ENCODE measurements at places on chromosomes 11 and 22.

DNA sequence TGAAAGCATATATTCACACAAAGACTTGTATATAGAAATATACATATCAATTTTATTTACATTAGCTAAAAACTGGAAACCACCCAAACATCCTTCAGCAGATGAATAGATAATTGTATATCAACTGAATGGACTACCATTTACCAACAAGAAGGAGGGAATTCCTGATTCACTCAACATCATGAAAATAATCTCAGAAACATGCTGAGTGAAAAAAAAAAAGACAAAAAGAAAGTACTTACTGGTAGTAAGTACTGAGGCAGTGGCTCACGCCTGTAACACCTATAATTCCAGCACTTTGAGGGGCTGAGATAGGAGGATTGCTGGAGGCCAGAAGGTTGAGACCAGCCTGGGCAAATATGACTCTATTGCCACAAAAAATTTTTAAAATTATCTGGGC, 7.4 kb upstream of the IPO7 start:
- DNase-seq = no peak

DNA sequence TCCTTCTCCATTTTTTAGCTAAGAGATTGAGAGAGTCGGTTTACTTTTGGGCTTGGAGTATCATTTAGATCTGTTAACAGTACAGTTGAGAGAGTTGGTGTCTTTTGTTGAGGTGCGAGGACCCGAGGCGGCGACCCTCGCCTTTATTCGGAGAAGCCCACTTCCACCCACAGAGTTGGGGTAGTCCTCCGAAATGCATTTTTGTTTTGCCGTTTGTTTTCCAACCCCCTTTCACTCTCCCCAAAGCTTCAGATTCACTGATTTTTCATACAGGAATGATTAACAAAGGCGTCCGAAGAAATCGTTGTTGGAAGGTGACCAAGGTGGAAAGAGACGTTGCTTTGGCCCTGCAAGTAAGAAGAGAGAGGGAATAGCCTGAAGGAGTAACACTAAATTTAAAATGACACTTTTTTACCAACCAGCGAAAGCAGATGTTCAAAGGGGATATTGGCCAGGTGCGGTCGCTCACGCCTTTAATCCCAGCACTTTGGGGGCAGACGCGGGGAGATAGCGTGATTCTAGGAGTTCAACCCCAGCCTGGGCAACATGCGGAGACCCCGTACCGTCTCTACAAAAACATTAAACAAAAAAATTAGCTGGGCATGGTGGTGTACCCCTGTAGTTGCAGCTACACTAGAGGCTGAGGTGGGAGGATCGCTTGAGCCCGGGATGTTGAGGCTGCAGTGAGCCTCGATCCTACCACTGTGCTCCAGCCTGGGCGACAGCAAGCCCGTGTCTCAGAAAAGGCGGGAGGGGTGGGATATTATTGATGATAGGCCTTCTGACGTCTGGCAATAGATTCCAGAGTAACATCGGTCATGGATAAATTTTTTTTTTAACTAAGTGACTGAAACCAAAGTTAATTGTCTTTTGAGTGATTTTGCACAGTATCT, 899 bp upstream of the RAB30 start:
- no peak for DNase-seq

DNA sequence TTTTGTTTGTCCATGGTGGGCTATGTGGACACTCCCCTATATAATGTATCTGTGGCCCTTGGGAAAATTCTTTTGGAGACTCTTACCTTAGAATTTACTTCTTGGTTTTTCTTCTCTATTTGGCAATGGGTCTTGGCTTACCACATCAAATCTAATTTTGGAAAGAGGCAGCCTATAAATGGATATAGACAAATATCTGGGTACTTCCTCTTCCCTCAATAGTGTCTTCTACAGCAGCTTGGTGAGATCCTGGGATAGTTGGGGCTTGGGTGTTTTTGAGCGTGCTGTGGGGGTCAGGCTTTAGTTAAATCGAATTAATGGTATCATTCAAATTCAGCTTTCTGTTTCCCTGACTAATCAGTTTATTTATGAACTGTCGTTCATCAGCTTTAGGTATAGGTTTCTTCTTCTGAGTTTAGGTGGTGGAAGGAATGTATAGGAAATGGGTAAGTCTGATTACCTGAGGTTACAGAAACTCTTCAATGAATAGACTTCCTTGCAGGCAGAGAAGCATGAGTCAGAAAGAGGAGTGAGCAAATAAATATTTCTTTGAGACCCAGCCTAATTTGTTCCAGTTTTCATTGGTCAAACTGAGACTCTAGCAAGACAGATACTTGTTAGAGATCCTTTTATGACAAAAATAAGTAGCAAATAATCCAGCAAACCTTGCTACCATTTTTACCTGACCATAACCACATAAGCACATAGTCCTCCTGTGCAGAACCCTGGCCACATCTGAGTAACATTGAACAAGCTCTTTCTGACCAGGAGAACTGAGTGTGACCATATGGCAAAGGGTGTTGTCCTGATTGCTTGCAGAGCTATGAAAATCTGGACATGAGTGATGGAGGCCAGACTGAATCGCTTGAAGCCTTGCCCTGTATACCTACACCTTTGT, 68.6 kb upstream of the SORL1-AS1 start:
- no peak for DNase-seq

DNA sequence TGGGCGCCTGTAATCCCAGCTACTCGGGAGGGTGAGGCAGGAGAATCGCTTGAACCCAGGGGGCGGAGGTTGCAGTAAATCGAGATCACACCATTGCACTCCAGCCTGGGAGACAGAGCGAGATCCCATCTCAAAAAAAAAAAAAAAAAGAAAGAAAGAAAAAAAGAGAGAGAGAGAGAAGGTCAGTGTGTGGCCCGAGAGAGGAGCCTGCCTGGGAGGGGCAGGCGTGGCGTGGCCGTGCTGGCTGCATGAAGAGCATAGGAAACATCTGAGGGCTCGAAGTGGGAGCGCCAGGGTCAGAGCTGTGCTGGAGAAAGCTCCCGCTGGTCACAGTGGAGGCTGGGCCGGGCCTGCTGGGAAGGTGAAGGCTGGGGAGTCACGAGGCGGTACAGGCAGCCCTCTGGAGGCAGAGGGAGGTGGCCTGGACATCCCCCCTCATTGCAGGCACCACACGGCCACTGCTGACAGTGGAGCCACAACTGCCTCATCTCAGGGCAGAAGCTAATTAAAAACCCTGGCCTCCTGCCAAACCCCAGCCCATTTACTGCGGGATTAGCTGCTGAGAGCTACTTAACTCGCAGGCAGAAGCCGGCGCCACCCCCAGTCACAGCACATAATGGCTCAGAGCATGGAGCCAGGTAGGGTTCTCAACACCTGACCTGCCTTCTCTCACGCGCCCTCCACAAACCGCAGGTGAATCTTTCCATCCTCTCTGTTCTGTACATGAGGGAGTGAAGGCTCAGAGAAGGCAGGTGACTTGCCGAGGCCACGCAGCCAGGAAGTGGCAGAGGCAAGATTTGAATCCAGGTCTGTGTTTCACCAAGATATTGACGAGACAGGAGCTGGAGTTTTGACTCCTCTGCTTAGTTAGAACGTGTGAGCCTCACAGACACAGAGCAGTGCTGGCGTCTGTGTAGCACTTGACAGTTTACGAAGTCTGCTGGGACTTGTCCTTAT, 32.6 kb downstream of the NFAM1 start:
- no peak for DNase-seq

- no peak for DNase-seq
Measured at GRCh38 chr11:5767056-5767455, 13.0 kb downstream of the OR52N4 start.

GRCh38 chr11:99584830-99585229, 564.1 kb downstream of the CNTN5 start:
- DNase-seq = no peak

DNA sequence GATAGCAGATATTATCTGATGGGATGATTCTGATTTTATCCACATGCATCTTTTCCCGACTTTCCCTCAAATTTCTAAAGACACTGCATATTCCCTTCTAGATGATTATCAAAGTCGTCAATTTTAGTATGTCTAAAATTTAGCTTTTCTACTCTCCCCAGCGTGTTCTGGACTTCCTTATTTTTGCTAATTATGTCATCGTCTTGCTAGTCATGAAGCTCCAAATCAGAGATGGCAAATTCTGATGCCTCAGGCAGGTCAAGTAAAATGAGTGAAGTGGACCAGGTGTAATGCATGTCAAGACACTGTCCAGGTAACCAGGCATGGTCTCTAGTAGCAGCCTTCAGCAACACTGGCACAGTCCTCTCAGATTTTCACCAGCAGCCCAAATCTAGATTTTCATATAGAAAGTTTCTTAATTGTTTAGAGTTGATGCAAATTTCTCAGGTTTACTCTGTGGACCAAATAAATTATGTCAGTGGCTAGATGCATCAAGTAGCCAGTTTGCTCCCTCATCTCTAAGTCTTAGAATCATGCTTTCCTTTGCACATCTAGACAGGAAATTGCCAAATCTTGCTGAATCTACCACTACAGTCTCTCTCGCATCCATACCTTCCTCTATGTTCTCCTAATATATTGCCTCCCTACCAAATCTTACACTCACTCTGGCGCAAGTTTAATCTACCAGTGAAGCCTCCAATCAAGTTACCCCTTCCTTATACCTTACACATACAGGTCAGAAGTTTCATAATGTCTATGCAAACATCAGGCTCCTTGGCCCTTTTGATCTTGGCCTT, 10.6 kb downstream of the HSD17B12 start:
- no peak for DNase-seq

DNA sequence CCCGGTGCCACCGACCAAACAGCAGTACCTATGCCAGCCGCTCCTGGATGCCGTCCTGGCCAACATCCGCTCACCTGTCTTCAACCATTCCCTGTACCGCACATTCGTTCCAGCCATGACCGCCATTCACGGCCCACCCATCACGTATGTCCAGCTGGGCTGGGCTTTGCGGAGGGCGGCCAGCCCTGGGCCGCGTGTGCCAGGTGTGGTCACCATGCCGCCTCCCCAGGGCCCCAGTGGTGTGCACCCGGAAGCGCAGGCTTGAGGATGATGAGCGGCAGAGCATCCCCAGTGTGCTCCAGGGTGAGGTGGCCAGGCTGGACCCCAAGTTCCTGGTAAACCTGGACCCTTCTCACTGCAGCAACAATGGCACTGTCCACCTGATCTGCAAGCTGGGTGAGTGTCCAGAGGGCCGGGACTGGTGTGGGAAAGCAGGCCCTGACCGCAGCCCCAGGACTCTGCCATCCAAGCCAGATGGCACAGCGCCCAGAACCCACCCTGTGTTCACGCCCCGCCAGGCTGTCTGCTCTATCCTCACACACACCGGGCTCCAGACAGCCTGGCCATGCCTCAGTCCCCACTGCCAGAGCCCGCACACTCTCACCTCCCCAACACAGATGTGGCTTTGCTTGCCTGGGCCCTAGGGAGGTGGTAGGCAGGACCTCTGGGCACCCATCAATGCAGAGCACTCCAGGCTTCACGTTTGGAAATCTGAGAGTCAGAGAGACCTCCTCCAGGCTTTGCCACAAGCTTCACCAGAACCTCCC, 77.6 kb downstream of the MED15 start:
- no peak for DNase-seq

DNA sequence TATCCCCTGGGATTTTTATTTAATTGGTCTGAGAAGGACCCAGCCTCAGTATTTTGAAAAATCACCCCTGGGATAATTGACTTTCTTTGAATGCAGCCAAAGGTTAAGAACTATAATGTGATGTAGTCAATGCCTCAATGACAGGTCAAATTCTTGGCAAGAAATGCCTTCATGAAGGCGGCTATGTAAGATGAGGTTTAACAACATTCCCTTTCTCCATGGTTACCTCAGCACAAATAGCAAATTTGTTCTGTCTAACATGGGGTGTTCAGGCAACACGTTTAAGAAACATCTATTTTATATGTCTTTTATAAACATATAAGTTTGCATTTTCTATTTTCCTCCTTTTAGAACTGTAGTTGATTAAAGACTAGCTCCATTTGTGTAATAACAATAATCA, 5.3 kb downstream of the SLN start:
- DNase-seq = no peak

DNA sequence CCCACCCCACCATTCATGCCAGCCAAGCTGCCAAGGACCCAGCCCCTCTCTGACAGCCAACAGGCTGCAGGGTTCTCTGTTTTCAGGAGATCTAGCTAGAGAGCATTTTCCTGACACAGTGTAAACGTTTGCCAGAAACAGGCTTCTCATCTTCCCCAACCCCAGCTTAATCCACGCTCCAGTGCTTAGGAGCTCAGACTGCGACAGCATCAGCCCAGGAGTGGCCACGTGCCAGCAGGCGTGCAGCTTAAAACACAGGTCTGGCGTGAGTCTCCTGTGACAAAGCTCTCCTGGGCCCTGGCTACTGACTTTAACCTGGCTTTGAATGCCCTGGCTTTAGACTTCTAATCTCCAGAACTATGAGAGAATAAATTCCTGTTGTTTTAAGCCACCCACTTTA, 66.6 kb downstream of the GALNT18 start:
- DNase-seq = no peak

GRCh38 chr11:62393061-62393611, 25.7 kb upstream of the SCGB1A1 start:
- DNase-seq = no peak

DNA sequence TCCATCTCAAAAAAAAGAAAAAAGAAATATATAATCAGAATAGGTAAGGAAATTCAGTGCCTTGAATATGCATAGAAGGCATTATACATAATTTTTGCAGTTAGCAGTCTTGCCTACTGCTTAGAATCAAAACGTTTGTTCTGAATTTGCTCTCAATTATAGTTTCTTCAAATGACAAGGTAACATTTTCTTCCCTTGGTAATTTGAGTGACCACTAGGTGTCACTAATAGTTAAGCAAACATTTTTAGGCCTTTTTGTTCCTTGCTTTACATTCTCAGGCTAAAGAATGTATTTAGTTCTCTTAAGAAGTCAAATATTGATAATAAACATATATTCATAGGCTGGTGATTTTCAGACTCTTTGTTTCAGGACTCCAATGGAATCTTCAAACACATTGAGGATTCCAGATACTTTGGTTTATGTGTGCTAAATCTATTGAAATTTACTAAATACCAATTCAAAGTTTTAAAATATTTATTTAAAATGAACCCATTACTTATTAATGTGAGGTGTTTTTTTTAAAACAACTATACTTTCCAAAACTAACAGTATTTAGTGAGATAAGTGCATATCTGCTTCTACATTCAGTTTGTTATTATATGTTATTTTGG, 55.0 kb upstream of the DEPDC7 start:
- no peak for DNase-seq

- DNase-seq = no peak
Measured at GRCh38 chr22:46528121-46528610, 9.3 kb downstream of the CELSR1 start.

DNA sequence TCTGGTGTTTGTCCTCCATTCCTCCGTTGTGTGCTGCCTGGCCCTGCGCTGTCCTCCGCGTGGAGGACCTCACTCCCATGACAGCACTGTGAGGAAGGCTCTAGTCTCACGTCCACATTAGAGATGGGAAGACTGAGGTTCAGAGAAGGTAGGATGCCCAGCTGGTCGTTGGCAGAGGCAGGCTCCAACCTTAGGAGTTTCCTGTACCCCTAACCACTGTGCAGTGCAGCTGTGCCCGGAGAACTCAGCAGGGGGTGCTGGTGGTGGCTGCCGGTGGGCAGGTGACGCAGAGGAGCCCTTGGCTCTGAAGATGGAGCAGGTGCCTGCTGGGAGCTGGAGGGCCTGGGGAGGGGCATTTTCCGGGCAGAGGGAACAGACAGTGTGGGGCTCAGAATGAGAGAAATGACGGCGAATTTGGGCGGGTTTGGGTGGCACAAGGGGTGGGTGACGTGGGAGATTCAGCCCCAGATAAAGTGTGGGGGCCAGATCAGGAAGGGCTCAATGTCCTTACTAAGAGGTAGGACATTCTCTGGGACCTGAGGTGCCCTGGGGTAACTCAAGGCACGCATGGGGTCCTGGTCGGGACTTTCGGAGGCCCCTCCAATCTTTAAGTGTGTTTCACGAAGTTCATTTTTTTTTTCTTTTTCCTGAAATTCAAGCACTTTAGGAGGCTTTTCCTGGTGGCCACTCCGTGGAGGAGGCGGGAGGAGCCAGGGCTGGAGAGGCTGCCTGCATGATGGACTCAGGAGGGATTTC, 535.0 kb downstream of the TBC1D22A start:
- DNase-seq = no peak

Data from activated effector memory CD4-positive, alpha-beta T cell treated with Interleukin-2 at 50 U/mL for 16 hours (primary cell).